ENCODE measurements at places on chromosomes 2 and 18.

GRCh38 chr2:143581134-143581533, 451.9 kb downstream of the ARHGAP15 start:
- no peak for DNase-seq

GRCh38 chr2:176851200-176851888, 361.2 kb upstream of the HNRNPA3 start:
- DNase-seq = no peak

DNA sequence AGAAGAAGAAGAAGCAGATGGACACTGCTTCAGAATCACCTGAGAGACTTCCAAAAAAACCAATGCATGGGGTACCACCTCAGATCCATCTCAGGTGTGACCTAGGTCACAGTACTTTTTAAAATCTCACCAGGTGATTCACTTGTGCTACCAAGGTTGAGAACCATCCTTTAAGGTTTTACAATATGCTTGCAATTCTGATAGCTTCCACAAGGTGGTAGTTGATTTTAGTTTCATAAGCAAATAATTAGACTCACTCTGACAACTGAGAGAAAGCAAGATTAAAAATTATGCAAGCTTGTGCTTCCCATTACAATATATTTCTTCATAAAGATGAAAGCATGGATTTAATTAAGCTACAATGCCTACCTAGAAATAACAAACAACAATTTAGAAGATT, 355.1 kb downstream of the EN1 start:
- DNase-seq = peak; percentile 2

DNA sequence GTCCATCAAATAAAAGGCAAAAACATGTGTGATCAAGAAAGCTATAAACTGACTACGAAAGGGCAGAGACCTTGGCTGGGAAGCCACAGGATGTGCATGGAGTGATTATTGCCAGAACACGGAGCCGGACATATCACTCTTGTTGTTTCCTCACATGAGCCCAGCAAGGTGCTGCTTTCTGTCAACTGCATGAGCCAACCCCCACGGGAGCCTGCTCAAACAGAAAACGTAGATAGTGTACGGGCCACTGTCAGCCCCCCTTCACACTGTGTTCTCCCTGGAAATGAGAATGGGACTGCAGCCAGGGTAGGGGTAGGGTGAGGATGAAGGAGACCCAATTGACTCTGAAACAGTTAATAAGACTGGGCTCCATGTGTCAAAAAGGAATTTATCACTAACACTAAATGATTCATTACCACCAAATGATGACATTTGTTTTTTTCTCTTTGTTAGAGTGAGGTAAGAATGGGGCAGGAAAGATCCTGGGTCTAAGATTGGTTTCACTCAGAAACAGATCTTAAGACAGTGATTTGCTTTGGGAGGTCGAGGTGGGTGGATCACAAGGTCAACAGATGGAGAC, 235.8 kb downstream of the MREG start:
- no peak for DNase-seq

DNA sequence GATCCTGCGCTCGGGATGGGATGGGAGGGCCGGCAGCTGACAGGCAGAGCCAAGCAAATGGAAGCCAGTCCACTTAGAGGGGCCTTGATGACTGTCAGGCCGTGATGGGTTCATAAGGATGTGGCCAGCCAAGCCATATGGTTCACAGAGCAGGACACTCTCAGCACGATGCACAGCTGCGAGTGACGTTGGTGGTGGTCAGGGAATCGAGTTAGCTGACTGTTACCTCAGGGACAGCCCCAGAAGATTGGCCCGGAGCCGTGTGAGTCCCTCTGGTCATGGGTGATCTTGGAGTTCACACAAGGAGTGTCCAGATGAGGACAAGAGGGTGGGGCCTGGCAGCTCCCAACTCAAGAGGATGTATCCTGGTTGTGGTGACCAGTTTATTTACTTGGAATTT, 70.2 kb downstream of the TPGS2 start:
- DNase-seq = no peak

DNA sequence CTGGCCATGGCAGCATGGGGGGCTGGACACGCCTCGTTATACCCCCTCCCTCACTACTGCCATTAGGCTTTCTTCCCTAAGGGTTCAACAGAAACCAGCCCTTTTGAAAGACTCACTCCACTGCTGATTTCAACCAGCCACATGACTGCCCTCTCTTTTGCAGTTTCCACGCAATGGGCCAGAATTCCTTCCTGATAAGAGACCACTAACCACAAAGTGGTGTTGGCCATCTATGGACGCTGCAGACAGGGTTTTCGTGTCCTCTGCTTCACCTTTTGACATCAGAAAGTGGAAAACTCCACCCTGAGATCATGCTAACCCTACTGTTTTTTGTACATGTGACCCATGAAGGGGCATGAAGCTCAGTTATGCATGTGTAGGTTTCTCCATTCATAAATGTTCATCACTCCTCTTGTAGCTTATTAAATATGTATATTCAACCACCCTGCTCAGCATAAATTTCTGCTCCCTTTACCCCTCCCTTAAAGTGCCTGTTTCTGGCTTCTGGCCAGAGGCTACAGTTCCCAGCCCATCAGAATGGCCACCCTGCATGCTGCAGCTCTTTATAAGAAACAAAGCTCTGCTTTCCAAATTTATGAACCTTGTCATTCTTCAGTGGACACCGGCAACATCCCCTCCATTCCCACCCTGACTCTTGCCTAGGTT, 106.6 kb upstream of the MSH6 start:
- DNase-seq = no peak

GRCh38 chr18:48838921-48839818, 111.6 kb downstream of the SMAD7 start:
- DNase-seq = peak; percentile 31

GRCh38 chr2:28683100-28683706, 68.4 kb upstream of the PPP1CB start:
- DNase-seq = peak; percentile 56

DNA sequence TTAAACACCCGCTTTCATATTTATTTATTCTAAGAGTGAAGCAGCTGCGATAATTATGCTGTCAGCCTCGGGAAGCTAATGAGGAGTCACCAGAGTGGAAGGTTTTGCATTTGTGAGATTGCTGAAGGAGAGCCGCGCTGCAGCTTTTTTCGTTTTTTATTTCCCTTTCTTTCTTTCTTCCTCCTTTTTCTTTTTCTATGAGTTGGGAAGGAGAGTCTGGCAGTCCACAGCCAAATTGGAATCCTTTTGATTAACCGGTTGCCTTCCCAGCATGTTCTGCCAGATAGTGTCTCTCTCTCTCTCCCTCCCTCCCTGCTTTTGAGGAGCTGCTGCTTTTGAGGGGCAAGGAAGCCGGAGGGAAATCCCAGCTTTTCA, 82.1 kb downstream of the CDK15 start:
- DNase-seq = no peak

- DNase-seq = no peak
Measured at GRCh38 chr2:153169609-153170008, 309.0 kb downstream of the RPRM start.

DNA sequence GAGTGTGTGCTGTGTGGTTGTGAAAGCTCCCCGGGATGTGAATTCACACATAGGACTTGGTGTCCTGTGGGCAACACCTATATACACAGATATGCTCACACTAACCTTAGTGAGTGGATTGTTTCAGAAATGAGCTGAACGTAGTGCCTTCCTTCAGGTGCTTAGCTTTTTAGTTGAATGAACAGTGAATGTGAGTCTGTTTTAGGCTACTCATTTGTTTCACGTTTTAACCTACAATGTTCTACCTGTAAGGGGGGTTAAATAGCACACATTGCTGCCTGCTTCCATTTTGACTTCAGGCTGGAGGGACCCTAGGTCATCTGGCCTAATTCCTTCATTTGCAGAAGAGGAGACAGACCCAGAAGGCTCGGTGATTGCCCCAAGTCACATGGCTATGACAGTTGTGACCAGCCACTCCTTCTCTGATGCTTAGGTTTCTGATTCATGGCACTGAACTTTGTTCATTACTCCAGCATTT, 1.0 kb downstream of the PLEK start:
- no peak for DNase-seq

GRCh38 chr2:225458431-225459117, 59.1 kb downstream of the NYAP2 start:
- DNase-seq = no peak

- DNase-seq = peak; percentile 40
Measured at GRCh38 chr2:112958428-112959108, 19.2 kb upstream of the IL36G start.

- no peak for DNase-seq
Measured at GRCh38 chr2:10820978-10821695, 8.6 kb upstream of the PDIA6 start.

DNA sequence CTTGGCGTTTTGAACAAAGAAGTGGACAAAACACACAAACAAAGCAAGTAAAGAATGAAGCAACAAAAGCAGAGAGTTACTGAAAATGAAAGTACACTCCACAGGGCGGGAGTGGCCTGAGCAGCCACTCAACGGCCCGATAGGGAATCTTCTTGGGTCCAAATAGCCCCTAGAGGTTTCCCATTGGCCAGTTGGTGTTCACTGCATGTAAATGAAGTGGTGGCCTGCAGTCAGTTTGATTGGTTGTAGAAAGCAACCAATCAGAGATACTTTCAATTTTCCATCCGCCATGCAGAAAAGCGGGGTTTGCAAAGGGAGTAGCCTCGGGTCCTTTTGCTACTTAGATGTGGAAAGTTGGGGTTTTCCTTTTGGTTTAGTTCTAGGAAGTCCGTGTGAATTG, 31.6 kb downstream of the CYBRD1 start:
- no peak for DNase-seq

- DNase-seq = no peak
Measured at GRCh38 chr2:147595200-147595599, 249.6 kb upstream of the ACVR2A start.

DNA sequence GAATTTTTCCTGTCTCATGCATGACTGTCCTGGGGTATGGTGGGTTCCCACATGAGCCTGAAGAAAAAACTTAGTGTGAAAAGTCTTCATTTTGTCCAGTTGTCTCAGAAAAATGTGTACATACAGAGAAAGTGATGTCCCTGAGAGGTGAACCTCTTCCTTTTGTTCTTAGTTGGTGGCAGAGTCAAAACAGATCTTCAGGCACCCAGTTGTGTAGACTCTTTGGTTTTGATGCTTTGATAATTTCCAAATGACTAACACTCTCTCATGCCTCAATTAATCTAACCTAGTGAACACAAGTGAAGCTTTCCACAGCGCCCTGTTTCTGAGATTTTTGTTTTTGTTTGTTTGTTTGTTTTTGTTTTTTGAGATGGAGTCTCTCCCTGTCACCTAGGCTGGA, 273.5 kb downstream of the PIK3C3 start:
- no peak for DNase-seq

DNA sequence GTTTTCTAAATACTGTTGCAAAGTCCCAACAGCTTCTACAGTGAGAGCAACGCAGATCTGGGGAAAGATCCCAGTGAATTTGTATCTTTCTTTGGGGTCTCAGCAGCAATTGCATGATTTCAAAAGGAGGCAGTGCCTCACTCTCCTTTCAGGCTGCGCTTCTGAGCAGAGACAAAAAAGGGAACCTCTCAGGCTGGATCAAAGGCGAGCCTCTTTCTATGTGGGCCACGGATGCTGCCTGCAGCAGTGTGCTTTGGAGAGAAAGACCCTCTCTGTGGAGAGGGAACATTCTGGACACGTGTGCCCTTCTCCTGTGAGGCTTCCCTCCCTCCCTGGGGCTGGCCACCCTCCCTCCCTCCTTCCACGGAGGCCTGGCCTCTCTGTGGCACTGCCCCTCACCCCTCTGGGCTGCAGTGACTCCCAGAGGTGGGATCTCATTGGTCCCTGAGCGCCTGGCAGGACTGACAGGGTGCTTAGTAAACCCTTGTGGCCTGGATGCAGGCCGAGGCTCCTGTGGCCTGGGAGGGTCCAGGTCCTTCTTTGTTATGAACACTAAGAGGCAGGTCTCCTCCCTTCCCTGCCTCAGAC, 21.6 kb upstream of the PDIA6 start:
- no peak for DNase-seq

- no peak for DNase-seq
Measured at GRCh38 chr18:47485221-47485797, 233.8 kb upstream of the SKOR2 start.

DNA sequence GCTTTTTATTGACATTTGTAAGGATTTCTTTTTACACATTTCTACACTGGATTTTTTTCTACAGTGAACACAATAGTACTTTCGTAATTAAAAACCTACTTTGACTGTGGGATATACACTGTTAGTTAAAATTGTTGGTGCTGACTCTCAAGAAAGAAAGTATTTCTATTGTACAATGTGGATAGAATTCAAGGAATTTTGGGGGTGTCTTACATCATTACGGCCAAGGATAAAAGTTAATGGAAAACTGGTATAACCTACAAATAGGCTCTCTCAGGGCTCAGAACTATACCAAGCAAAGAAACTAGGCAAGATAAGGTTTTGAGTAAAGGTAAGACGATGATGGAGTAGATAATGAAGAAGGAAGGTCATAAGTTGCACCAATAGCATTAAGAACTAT, 198.4 kb upstream of the PARD3B start:
- DNase-seq = no peak

GRCh38 chr2:30373881-30374302, 73.2 kb upstream of the LCLAT1 start:
- DNase-seq = peak; percentile 10

- DNase-seq = peak; percentile 82
Measured at GRCh38 chr2:235330775-235331451, 162.9 kb upstream of the AGAP1 start.

GRCh38 chr2:36819095-36819711, 122.7 kb downstream of the VIT start:
- no peak for DNase-seq

DNA sequence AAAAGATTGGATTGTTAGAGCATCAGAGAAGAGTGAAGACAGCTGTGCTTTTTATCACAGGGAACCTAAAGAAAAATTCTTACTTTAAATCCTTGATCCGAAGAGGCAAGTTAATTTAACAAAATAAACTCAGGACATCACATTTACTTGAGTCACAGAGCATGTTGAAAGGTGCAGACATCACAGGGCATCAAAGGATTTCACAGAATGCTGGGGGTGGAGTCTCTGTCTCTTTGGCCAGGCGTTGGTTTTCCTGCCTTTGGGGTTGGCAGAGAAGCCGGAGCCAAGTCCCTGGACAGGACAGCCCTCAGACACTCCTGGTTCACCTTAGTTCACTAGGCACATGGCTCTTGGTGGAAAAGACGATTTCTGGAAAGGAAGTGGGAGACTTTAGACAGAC, 56.3 kb downstream of the SH3RF3 start:
- DNase-seq = peak; percentile 26

- no peak for DNase-seq
Measured at GRCh38 chr2:160925956-160926355, 234.3 kb upstream of the TANK start.
